CD4-positive, alpha-beta T cell treated with Interleukin-12 subunit alpha and Interleukin-12 subunit beta, for 1 hour (primary cell): ENCODE measurements at places on chromosomes 3 and 15.

- no peak for DNase-seq
These were observed 17.1 kb downstream of the SNX1 start for GRCh38 chr15:64112904-64113303.

- no peak for DNase-seq
These were observed 33.8 kb downstream of the CPNE4 start for GRCh38 chr3:132001036-132001435.

- no peak for DNase-seq
These were observed 32.5 kb downstream of the GBE1 start for GRCh38 chr3:81728766-81729544.

DNA sequence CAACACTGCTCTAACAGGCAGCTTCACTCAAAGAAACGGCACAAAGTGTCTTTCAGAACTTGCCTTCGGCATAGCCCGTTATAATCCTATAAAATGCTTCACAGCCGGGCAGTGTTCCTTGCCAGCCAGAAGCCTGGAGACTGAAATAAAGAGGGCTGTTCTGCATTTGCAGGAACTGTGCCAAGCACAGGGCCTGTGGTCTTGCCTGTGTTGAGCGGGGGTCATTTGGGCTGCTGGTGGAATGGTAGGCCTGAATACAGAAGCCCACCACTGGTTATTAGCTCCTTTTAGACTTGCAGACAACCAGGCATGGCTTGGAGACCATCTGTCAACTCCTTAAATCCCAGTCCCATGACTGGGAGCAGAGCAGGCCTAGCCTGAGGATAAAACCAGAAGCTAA lies 4.7 kb upstream of the ARHGEF3 start:
- no peak for DNase-seq

DNA sequence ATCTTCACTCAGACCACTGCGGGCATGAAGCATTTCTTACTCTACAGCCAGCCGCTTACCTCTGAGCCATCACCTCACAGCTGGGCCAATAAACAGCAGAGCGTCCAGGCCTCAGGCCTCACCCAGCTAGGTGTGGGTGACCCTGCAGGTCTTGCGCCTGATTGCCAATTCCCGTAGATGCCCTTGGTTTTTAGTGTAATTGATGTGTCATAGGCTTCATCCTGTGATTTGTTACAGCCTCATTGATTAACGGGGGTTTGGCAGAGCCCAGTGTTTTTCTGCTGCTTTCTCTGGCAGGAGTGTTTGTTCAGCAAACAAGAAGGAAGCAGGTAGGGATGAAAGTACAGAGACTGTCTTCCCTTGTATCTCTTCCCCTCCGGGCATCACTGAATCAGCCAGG lies 49.6 kb upstream of the BNIP2 start:
- no peak for DNase-seq
